ENCODE measurements at places on chromosomes 1 and 21. TPM values are rescaled to one million over a fixed set of nuclear protein-coding genes. Genes with fewer than 3 reads are reported as not detected.

GRCh38 chr21:43654806-43655489 is 4.3 kb downstream of the HSF2BP start:
- no peaks in the 10 kb centered on the region for H3K36me3 ChIP-seq
- H3K27ac ChIP-seq, result no peak overlapping the region
- H3K27me3 ChIP-seq, result no peaks in the 10 kb centered on the region
- no peak overlapping the region for H3K4me3 ChIP-seq
- peaks cover 7% of the 10 kb centered on the region for H3K4me1 ChIP-seq
- DNase-seq, result no peak

DNA sequence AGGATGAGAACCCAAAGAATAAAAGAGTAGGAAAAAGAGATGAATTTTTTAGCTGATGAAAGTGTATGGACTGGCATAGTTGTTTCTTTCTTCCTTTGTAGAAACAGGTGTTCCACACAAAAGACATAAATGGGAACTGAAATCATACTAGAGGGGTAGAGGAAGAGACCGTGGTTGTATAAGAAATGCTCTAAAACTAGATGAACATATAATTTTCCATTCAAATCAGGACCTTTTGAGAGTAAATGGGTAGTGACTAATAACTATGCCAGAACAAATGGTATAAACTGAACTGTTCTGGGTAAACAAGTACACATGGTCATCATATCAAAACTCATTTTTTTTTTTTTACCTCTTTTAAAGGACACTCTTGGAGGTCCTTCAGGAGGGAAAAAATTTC is 344.2 kb downstream of the VAV3 start:
- H3K4me3 ChIP-seq, result no peak overlapping the region
- no peak overlapping the region for H3K27ac ChIP-seq
- DNase-seq, result no peak
- no peaks in the 10 kb centered on the region for H3K27me3 ChIP-seq

GRCh38 chr21:45128613-45129188 is 54.3 kb downstream of the ADARB1 start:
- DNase-seq, result peak; percentile 69
- peak overlapping the region; percentile 9 for H3K27ac ChIP-seq
- H3K36me3 ChIP-seq, result peaks cover 2% of the 10 kb centered on the region
- H3K4me1 ChIP-seq, result peaks cover 61% of the 10 kb centered on the region

- no peaks in the 10 kb centered on the region for H3K36me3 ChIP-seq
- no peak for DNase-seq
- no peaks in the 10 kb centered on the region for H3K27me3 ChIP-seq
- H3K27ac ChIP-seq, result no peak overlapping the region
- no peak overlapping the region for H3K4me3 ChIP-seq
Observed at GRCh38 chr1:175116903-175117302, 49.3 kb downstream of the TNN start.

GRCh38 chr21:42850463-42850862 is 28.9 kb downstream of the WDR4 start:
- H3K27me3 ChIP-seq, result no peaks in the 10 kb centered on the region
- H3K4me1 ChIP-seq, result peaks cover 2% of the 10 kb centered on the region
- no peak overlapping the region for H3K27ac ChIP-seq
- no peak overlapping the region for H3K4me3 ChIP-seq

DNA sequence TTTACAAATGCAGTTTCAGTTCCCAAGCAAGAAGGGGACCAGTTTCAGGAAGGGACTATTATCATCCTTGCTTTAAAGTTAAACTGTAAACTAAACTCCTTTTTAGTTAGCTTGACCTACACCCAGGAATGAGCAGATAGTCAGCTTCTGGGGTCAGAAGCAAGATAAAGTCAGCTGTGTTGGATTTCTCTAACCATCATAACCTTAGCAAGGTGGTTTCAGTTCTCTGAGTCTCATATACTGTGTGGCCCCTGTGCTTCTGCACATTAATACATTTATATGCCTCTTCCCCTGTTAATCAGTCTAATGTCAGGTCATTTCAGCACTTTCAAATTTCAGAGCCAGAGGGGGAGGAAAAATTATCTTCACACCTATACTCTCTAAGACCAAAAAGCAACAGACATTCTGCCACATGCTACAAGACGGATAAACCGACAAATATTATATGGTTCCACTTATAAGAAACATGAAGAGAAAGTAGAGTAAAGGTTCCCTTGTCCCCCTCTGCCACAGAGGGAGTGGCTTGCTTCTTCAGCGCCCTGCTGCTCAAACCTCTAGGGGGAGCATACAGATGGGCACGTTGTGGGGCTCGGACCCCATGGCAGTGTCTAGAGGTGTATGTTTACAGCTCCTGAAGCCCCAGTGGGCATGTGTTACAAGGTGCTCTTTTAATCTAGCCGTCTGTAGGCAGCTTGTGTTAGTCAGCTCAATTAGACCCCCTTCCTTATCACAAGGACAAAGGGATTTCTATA is 89.1 kb downstream of the SMYD3 start:
- no peak overlapping the region for H3K27ac ChIP-seq
- H3K36me3 ChIP-seq, result no peaks in the 10 kb centered on the region
- H3K4me1 ChIP-seq, result no peaks in the 10 kb centered on the region
- H3K27me3 ChIP-seq, result no peaks in the 10 kb centered on the region

- no peak overlapping the region for H3K27ac ChIP-seq
- no peak for DNase-seq
- no peak overlapping the region for H3K4me3 ChIP-seq
- no peaks in the 10 kb centered on the region for H3K36me3 ChIP-seq
- no peaks in the 10 kb centered on the region for H3K4me1 ChIP-seq
Observed at GRCh38 chr21:29117372-29117955, 13.0 kb upstream of the MAP3K7CL start.

LDLRAD2 gene
- polyA plus RNA-seq, result 6.2 TPM

TNFRSF8 gene
- polyA plus RNA-seq, result 0.31 TPM

MCOLN3 gene
- polyA plus RNA-seq, result 2.2 TPM

GRCh38 chr1:6282577-6283270 is 21.8 kb upstream of the GPR153 start:
- H3K4me3 ChIP-seq, result no peak overlapping the region
- no peak for DNase-seq
- no peaks in the 10 kb centered on the region for H3K27me3 ChIP-seq
- no peak overlapping the region for H3K27ac ChIP-seq
- no peaks in the 10 kb centered on the region for H3K36me3 ChIP-seq

Data from muscle of leg (tissue), 16 donors.